PC-9 (cell line): ENCODE measurements at places on chromosomes 5 and 9. TPM values are rescaled to one million over a fixed set of nuclear protein-coding genes. Genes with fewer than 3 reads are reported as not detected.

DNA sequence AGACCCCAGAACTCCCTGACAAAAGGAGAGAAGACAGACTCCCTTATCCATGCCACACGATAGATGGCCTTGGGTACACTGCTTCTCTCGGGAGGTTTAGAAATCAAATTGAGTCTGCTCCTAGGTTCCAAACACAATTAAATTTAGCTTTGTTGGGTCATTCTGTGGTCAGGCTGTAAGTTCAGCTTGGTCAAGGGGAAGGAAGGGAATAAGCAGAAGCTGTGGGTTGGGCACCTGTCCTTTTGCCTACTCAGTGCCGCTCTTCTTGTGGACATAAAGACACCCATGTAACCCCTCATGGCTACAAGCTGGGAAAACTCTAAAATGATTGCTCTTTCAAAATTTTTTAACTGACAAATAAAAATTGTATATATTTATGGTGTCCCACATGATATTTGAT, 19.1 kb upstream of the AK3 start:
- DNase-seq = no peak

- DNase-seq = no peak
These were observed 8.8 kb upstream of the NACC2 start for GRCh38 chr9:136103651-136104487.

DNA sequence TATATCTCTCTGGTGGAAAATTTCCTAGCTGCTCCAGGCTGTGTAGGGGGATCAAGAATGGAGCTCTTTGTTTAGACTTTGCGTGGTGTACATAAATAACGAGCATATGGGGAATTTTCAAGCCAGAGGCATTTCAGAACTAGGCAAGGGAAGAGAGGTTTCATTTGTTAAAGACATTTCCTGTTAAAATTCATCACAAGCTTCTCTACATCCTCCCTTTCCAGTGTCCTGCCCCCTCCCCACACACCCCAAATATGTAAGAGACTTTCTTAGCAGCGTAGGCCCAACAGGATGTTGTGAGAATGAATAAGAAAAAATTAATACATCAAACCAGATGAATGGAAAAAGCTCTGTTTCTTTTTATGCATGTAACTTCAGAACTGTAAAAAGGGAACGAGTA, 150.3 kb downstream of the GPBP1 start:
- no peak for DNase-seq

DNA sequence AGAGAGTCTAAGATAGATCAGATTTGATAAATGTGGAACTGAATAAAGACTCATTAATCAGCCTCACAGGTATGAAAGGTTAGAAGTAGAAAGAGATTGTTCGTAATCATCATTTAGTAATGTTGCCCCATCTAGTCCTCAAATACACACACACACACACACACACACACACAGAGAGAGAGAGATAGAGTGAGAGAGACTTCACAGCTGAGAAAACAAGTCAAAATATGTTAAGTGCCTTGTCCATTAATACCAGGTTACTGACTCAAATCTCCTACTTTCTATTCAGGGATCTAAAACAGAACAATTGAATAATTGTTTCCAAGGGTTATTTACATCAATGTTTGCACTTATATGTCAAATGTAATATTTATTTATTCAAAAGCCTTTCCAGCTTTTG, 284.6 kb downstream of the MRPS30 start:
- no peak for DNase-seq

- no peak for DNase-seq
These were observed 36.9 kb upstream of the EXOC3 start for GRCh38 chr5:406041-406440.

DNA sequence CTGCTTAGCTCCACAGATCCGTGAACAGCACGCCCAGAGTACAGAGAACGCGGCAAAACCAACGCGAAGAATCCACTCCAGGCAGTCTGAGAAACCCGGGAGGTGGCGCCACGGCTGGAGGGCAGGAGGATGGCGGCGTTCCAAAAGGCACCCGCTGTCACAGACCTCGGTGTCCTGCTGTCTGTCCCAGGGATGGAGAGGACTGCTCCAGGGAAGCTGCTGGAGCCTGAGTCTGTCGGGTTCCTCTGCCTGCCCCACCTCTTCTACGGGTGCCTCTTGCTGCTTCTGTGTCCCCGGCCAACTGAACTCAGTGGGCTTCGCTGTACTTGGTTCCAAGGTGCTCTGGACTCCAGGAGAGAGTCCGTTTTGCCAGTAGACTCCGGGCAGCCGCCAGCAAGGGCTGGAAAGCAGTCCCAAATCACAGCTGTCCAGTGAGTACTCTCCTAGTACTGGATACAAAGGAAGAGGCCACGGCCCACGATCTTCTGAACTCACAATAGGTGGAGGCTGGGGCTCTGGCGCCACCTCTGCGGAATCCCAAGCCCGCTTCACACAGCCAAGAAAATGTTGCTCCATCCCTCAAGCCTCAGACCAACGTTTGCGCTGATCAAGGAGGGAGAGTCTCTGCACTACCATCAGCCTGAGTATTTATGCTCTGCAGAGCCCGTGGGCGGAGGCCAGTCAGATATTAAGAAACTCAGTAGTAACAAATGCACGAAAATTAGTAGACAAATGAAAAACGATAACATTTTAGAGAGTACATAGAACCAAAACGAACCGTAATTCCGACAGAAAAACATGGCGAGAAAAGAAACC, 440 bp downstream of the ANXA2R start:
- peak; percentile 51 for DNase-seq

GRCh38 chr9:38003946-38004808, 64.8 kb downstream of the SHB start:
- no peak for DNase-seq

Gene GNA14
- total RNA-seq = 1.1 and 1.3 TPM in 2 replicates

Gene PCDHGA12
- not detected in 2 replicates for total RNA-seq

DNA sequence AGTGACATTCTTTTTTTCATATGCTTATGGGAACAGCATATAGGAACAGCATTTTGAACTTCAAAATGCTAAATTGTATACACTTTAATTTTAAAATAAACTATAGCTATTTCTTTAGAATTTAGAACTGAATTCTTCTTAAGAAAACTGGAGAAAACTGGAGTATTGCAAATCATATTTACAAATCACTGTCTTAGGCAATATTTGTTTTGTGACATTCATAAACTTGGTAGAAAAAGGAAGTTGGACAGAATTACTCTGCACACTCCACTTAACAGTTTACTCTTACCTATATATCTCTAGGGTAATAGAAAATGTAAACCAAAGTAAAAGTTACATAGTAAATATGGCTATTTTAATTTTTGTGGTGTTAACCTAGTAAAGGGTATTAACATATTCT, 3.1 kb downstream of the DMRTA1 start:
- DNase-seq = no peak

Gene FAM169A
- total RNA-seq = 2.1 and 3.9 TPM in 2 replicates

GRCh38 chr5:161027763-161028162, 175.8 kb upstream of the ATP10B start:
- DNase-seq = no peak

- DNase-seq = no peak
These were observed 31.8 kb downstream of the SEC61B start for GRCh38 chr9:99253772-99254431.

DNA sequence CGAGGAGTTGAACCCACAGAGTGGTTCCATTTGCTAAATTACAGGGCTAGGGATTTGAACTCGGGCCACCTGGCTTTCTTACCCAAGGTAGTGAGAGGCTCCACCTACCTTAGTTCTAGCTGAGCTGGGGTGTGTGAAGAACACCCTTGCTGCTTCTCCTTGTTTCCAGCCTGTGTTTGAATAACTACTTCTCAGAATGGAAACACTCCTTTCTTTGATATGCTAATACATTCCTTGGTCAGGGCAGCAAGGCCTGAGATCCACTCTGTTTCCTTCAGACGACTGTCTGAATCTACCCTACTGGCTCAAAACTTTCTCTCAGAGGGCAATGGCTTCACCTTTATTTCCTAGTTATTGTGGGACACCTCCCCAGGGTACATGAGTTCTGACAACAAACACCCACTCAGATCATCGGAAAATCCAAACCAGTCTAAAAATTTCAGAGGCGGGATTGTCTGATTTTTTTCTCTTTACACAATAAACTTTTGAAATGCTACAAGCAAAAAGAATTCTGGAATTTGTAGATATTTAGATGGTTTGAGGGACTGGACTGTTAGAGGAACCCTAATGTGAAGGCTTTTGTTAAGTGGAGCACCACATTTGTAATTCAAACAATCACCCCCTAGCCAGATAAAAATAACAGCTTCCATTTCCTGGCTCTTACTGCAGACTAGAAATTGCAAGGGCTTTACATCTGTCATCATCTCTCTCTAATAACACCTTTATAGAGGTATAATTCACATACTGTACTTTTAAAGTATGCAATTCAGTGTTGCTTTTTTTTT, 4.0 kb upstream of the ATP6V1G1 start:
- no peak for DNase-seq

- DNase-seq = no peak
These were observed 28.3 kb upstream of the PTGS1 start for GRCh38 chr9:122342323-122343050.

Gene DHFR
- total RNA-seq = 28.7 and 45.3 TPM in 2 replicates

DNA sequence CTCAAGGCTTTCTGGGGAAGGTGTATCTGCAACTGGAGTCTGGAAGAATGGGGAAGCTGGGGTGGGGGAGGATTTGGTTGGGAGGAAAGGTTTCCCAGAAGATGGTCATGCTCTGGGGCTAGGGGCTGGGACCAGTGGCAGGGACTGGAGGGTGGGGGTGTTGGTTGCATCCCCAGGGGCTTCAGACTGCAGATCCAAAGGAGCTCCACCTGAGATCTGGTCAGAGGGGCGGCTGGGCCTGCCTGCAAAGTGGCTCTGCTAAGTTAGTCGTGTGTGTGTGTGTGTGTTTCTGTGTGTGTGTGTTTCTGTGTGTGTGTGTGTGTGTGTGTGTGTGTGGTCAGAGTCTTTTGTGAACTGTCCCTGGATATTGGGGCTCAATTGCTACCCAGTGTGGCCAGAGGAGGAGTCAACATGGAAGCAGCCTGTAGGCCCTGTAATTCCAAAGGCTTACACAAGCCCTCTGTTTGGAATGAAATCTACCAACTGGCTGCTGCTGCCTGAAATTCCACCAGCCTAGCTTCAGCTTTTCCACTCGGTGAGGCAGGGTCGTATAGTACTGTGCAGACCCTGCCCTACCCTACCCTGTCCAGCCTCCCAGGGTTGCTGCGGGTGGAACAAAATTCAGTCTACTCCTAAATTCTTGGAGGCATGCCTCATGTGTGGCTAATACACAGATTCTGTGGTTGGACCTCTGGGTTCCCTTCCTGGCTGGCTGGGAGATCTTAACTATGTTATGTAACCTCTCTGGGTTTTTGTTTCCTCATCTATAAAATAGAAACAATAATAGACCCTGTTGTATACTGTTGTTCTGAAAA, 12.5 kb upstream of the SYNPO start:
- DNase-seq = no peak

- no peak for DNase-seq
These were observed 30.9 kb upstream of the CEP72 start for GRCh38 chr5:581266-581665.

- no peak for DNase-seq
These were observed 62.3 kb downstream of the GDNF start for GRCh38 chr5:37777432-37778130.

DNA sequence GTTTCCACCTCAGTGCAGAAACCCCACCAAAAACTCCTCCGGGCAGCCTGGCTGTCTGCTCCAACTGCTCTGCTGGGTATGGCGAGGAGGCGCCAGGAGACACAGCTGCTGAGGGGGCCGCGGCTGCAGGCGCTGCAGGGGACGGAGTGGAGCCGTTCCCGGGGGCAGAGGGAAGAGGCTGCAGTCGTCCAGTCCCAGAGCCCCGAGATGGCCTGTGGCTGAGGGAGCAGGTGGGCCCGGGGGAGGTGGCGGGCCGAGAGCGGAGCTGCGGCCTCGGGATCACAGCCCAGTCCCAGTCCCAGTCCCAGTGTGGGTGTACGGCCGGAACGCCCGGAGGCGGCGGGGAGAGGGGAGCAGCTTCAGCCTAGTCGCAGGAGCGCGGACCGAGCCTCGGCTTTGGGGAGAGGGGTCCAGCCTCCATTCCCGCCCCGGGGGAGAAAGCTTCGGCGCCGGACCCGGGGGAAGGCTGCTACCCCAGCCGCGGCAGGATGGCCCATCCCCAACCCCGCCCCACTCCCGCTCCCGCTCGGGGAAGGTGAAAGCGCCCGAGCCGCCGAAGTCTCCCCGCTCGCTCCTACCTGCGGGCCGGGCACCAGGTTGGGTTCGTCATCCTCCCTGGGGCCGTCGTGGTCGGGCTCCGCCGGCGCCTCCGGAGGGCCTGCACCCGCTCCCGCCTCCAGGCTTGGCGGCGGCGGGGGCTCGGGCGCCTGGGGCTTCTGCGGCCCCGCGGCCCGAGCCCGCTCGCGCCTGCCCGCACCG, 513 bp downstream of the FAM193B start:
- DNase-seq = no peak

- DNase-seq = no peak
These were observed 118.7 kb upstream of the PUM3 start for GRCh38 chr9:2962471-2963172.

GRCh38 chr9:479971-480350, 265.3 kb downstream of the DOCK8 start:
- DNase-seq = peak; percentile 54

DNA sequence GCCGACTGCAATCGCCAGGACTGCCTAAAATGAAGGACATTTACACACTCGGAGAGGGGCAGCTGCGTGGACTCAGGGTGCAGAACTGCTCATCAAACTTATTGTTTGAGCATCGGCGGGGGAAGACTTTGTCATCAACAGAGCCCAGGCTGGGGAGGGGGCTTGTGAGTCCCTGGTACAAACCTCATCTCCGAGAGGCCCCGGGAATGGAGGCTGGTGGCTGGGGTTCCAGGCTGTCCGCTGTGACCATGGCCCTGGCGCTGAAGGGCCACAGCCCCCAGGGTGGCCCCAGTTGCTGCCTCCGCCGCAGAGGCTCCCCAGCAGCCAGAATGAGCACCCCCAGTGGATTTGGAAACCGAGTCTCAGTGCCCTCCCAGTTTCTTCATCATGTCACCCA, 46.1 kb upstream of the RNU6ATAC start:
- no peak for DNase-seq

Gene BNC2
- total RNA-seq = 2.7 and 2.9 TPM in 2 replicates

- DNase-seq = no peak
These were observed 208.9 kb downstream of the VPS13A start for GRCh38 chr9:77386187-77386586.
